ENCODE measurements at places on chromosomes 5 and 9. TPM values are rescaled to one million over a fixed set of nuclear protein-coding genes. Genes with fewer than 3 reads are reported as not detected.

- DNase-seq = no peak
Measured at GRCh38 chr5:142506756-142507155, 179.1 kb downstream of the FGF1 start.

The TYRP1 gene
- 60.1 TPM for total RNA-seq

The SEMA6A gene
- 5.9 TPM for total RNA-seq

DNA sequence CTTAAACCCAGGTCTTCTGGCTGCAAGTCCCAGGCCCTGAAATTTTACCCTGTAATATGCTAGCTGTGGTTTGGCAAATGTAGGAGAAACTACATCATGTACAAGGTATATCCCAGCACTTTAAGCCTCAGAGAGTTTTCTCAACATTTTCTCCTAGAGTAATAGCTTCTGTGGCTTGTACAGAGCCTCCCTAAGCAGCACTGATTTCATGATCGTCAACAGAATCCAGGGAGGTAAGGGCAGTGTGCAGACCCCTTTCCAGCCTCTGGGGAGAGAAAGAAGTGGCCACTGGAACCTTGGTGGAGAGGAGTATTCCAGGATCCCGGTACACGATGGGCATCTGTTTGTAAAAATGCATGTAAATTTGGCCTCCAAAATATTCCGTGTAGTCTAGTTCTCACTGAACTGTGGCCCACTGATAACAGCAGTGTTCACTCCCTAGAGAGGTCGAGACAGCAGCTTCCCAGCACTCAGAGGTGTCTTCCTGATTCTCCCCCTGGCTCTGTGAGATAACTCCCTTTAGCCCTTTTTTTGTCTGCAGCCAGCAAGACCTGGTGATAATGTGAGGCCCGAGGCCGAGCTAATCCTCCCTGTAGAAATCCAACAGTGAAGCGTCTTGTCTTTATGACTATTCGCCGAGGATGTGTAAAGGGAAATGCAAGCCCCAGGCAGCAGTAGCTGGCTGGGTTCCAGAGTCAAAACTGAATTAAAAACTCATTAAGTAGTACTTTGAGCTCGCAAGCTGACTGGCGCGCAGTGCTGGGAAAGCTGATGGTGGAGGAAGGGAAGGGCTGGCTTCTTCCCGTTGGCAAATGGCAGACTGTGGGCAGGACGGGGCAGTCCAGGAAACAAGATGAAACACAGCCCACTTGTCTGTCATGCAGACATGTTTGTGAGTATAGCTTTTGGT is 59.0 kb downstream of the MAP1B start:
- peak; percentile 72 for DNase-seq

GRCh38 chr9:126617823-126618165 is 4.1 kb downstream of the LMX1B start:
- DNase-seq = no peak

The RECK gene
- 6.7 TPM for total RNA-seq

DNA sequence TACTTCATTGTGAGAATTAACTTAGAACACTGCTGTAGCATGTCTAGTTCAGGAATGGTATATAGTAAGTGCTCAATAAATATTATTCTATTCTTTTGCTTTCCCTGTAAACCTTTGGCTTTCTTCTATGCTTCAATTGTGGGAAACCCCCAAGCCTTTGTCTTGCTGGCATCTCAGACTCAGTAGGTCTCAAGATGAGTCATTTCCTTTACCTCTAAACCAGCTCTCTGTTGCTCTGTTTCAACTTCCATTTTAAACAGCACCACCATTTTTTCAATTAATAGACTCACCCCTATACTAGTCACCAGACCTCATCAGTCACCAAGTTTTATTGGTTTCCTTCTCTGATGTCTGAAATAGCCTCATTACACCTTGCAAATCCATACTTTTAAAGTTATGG is 43.5 kb downstream of the DMAC1 start:
- DNase-seq = no peak

DNA sequence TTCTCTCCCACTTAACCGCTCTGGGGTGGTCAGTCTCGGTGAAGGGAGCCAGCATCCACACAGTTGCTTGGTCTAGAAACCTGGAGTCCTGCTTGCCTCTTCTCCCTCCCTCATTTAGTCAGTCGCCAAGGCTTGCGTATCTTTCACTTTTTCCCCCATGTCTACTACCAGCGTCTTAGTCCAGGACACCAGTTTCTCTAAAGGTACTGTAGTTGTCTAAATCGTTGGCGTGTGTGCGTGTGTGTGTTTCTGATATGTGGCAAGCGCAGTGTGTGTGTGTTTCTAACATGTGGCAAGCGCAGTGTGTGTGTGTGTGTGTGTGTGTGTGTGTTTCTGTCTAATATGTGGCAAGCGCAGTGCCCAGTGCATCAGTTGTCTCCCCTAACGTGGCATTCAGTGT is 641 bp downstream of the ATP6V1G1 start:
- DNase-seq = no peak

DNA sequence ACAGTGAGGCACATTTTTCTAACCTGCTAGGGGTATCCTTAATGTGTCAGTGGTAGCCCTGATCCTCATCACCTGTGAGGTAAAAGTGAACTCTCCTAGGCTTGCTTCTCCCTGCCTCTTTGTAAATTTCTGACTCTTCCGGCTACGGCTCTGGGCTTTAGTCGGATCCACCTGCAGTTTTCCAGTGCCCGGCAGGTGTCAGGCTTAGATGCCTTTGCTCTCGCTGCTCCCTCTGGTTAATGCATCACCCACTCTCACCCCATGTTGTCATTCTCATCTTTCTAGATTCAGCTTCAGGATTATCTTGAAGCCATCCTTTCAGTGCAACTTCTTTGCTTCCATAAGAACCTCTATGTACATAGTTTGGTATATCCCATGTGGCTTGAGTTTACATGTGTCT is 3.6 kb downstream of the CEP78 start:
- DNase-seq = no peak

GRCh38 chr9:6876195-6876894 is 118.6 kb downstream of the KDM4C start:
- DNase-seq = no peak

Data from heart left ventricle (tissue), 16 donors.